ENCODE measurements at places on chromosomes 4 and X.

DNA sequence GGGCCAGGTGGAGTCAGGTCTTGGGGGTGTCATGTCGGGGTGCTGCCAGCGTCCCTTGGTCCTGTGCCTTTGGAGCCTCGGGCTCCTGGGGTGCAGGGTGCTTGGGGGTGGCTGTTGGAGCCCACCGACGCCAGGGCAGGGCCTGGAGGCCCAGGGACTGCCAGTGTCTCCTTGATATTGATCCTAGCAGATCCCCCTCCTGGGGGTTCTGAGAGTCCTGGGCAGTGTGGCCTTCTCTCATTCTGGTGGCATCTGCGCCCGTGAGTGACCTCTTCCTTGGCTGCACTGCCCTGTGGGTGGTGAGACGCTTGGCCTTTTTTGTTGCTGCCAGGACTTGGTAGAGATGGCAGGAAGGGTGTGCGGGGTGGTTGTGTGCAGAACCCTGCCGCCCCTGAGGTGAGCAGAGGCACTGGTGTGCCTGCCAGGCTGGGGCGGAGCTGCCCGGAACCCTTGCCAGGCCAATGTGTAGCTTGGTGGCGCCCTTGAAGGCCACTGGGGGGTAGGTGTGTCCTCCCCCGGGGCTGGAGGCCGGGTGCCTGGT lies 7.0 kb downstream of the NAT8L start:
- DNase-seq: no peak

DNA sequence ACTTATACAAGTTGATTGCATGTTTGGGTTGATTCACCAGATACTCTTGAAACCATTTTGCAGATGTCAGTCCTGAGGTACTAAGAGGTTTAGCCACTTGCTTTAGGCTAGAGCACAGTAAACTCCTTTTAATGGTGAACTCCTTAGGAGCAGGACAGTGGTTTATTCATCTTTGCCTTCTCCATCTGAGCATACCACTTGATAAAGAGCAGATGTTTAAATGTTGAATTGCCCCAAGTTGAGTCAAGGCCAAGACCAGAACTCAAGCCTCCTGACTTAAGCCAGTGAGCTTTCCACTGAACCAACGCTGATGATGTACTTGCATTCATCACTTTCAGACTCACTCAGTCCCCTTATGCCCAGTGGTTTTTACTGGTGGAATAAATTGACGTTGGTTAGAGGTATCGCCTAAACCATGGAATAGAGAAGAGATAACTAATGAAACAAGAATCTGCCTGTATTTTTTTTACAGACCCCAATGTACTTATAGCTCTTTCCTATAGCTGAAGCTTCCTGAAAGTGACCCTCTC lies 7.5 kb downstream of the DAPP1 start:
- DNase-seq: no peak

GRCh38 chrX:40108162-40108958 lies 10.6 kb upstream of the BCOR start:
- no peak for DNase-seq

GRCh38 chr4:26412381-26413372 lies 77.6 kb downstream of the CCKAR start:
- no peak for DNase-seq
